ENCODE measurements at places on chromosomes 4 and X.

GRCh38 chr4:82623121-82623683 is 61.4 kb upstream of the TMEM150C start:
- no peak for DNase-seq

- no peak for DNase-seq
Observed at GRCh38 chr4:165175879-165176278, 31.5 kb upstream of the KLHL2 start.

GRCh38 chr4:88526221-88526815 is 2.7 kb upstream of the PYURF start:
- peak; percentile 18 for DNase-seq

GRCh38 chr4:77600521-77601451 is 4.8 kb upstream of the CXCL13 start:
- peak; percentile 43 for DNase-seq

DNA sequence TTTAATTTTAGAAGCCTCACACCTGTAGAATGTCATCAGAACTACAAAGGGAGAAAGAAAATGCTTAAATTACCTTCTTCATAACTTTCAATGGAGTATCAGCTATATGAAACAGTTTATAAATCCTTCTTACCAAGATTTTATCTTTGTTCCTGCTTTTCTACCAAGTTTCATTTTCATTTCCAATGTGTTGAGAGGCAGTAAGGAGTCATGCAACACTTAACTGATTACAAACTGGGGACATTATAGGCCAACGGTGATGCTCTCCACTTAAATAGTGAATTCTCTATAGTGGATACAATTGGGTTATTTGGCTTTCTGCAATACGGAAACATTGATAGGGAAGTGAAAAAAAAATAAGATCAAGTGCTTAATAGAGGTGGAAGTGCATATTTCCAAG is 145.2 kb upstream of the FTHL17 start:
- no peak for DNase-seq

GRCh38 chr4:5467111-5467510 is 241.2 kb downstream of the EVC2 start:
- no peak for DNase-seq

- DNase-seq, result no peak
Observed at GRCh38 chr4:81621490-81621889, 149.8 kb upstream of the RASGEF1B start.

- DNase-seq, result peak; percentile 42
Observed at GRCh38 chr4:37453281-37453998, 208.9 kb downstream of the NWD2 start.

GRCh38 chr4:3684546-3684945 is 81.6 kb upstream of the ADRA2C start:
- DNase-seq, result no peak

- no peak for DNase-seq
Observed at GRCh38 chr4:173519111-173520101, 10.6 kb downstream of the HAND2 start.

DNA sequence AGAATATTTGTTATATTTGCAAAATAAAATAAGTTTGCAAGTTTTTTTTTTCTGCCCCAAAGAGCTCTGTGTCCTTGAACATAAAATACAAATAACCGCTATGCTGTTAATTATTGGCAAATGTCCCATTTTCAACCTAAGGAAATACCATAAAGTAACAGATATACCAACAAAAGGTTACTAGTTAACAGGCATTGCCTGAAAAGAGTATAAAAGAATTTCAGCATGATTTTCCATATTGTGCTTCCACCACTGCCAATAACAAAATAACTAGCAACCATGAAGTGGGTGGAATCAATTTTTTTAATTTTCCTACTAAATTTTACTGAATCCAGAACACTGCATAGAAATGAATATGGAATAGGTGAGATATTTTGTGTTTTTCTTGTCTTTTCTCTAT is at the start of gene AFP:
AFP (plus strand) TSS at position 238 of the 400 bp plus-strand sequence; CDS start at position 280, 42 bp downstream.
- no peak for DNase-seq

DNA sequence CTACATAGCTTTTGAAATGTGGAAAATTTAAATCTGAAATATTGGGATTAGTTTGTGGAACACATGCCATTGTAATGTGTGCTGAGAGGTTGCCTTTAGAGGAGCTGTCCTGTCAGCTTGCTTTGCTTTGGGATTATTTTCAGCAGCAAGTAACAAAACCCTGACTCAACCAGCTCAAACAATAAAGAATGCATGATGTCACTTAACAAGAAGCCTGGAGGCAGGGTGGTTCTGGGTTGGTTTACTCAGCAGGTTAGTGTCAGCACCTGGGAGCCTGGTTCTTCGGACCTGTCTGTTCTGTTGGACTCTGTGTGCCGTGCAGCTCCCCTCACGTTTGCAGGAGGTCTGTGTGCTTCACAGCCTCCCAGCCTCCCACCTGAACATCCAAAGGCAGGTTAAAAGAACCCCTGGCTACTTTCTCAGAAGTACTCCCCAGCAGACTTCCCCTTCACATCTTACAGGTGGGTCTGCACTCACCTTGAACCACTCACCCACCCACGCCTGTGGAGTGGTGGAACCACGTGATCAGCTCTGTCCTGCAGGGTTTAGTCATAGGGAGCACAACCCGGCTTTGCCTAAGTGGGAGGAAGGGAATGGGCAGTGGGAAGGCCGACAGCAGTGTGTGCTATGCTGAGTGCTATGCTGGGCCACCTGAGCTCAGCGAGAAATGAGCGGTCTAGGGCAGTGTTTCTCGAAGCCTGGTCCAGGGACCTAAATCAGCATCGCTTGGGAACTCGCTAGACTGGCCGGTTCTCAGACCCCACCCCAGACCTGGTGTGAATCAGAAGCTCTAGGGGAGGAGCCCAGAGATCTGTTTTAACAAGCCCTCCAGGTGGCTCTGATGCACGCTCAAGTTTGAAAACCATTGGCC is 20.4 kb downstream of the TMEM131L start:
- DNase-seq, result peak; percentile 76

GRCh38 chrX:17056868-17057608 is 110.6 kb downstream of the REPS2 start:
- DNase-seq, result no peak

DNA sequence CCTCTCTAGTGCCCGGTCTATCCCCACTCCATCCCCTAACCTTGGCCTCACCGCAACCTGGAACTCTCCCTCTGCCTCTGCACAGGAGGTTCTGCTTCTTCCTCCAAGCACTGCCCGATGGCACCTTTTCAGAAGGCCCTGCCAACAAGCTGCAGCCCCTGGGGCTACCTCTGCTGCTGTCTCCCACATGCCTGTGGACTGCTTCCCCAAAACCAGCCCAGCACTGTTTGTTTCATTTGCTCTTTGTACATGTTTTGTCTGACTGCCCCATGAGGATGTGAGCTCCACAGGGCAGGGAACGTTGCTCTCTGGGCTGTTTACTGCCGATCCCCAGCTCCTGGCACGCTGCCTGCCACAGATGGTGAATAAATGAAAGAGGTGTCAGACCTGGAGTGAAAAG is 85.4 kb downstream of the INTS6L start:
- DNase-seq, result no peak

DNA sequence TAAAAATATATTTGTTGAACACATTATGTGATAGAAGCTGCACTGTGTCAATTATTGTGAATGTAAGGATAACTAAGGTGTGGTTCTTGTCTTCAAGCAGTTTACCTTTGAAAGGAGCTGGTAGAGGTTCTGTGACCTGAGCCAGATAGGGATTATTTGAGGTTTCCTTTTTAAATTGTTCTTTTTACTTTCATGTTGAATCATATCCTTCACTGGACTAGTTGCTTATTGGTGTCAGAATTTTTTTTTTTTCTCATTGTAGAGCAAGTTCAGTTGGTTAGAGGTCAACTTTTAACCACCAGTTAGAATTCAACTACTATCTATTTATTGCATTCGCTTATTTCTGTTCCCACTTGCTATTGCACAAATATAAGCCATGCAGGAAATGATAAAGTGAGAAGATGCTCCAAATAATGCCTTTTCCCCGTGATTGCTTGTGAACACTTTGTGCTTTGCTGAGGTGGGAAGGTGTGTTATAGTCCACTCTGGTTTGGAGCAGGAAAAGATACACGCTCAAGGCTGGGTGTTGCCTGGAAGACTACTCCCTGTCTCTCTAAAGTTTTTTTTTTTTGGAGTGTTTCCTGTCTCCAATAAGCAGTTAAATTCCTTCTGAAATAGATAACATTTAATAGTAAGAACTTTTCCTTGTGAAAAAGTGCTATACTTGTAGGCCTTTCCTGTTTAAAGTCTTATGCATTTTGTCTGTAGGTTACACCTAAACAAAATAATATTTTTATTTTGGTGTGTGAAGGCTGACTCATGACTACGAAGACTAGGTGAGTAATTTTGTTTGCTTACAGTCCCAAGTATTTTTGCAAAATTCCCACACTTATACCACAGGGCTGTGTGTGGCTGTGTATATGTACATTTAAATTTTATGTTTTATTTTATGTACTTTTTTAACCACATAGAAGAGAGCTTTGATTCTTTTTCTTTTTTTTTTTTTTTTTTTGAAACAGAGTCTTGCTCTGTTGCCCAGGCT is 83.8 kb upstream of the LCORL start:
- DNase-seq, result no peak

DNA sequence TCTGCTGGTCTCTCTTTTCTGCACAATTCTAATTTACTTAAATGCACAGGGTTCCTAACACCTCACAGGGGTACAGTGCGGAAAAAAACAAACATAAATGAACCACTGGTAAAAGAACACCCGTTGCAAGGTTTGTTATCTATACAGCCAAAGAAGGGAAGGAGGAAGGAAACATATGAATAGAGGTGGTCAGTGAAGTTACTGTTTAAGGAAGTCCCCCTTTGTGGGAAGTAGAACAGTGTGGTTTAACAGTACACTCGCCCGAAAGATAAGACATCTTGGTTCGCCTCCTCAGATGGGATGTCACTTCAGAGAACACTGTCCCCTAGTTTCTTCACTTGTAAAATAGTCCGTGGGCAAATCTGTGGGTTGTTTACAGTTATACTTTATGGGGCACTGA is 57.5 kb downstream of the TEC start:
- no peak for DNase-seq

GRCh38 chr4:127829014-127829413 is 46.9 kb downstream of the HSPA4L start:
- no peak for DNase-seq

DNA sequence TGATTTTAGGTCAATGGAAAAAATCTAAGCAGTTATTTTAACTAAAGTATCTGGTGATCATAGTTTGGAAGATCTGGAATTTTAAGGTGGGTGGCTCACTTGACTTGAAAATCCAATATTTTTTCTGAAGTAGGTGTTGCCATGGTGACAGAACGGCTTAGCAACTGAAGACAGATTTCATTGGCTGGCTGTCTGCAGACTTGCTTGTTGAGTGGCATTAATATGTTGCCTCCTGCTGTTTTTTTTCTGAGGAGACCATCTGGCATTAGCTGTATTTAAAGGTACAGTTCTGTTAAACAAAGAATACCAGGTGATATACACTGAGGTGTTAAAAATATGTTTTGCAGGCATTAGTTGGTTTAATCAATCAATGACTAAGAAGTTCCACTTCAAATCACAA is 19.8 kb downstream of the CPE start:
- DNase-seq, result peak; percentile 4

DNA sequence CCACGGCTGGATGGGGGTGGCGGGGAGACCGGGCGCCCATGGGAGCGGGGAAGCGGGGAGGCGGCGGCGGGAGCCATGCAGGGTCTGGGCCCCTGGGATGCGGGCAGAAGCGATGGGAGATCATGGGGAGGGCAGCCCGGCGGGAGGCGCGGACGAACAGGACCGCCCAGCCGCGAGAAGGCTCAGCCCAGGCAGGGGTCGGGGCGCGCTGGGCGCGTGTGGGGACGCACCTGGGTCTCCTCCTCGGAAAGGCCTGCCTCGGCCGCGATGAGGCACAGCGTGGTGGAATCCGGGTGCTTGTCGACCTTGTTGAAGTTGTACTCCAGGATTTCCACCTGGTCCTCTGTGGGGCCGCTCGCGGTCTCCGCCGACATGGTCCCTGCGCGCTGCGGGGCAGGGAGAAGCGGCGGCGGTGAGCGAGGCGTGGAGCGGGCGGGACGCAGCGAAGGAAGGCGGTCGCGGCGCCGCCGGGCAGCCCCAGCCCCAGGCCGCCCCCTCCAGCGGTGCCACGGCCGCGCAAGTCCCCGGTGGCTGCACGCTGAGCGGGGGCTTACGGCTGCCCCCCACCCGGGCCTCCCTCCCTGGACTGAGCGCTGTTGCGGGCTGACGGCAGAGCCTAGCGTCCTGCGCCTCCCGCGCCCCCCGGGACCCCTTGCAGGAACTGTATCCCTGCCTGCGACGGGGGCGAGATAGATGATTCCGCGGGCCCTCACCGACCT is 25.3 kb downstream of the HOPX start:
- no peak for DNase-seq

GRCh38 chr4:153426207-153426885 is 39.8 kb upstream of the TMEM131L start:
- DNase-seq, result no peak

DNA sequence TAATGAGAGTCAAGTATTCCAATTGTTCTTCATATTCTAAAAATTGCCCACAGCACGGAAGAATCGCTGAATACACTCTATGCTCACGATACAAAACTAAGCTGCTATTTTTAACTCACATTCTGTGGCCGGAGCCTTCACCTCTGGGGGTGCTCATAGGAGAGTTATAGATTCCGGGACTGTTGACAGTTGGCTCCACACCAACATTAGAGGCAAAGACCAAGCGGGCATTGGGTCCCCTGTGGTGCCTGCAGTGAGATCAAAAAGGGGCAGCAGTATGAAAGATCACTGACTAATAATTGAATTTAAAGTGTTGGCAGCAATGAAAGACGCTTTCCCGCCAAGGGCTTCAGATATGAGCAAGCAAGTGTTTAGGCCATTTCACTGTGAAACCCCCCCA is 146.0 kb downstream of the TMEM144 start:
- no peak for DNase-seq

GRCh38 chr4:167233685-167234315 is 494 bp downstream of the SPOCK3 start:
- no peak for DNase-seq

- no peak for DNase-seq
Observed at GRCh38 chr4:133929531-133930239, 271.9 kb downstream of the PABPC4L start.

DNA sequence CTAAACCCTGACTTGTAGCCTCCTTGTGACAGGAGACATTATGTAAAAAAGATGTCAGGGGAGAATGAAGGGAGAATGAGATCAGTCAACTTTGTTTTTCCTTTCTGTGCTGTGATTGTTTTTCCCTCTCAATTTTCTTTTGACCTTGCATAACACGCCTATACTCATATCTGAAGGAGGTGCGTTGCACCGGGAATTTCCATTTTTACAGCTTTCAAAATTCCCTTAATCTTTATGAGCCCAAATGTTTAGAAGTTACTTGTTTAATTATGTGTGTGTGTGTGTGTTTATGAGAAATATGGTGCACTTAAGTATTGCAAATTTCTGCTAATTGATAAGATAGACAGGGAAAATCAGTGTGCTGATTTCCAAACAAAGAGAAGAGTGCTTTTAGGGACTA is 21.6 kb downstream of the SYNPO2 start:
- no peak for DNase-seq

Data from ACHN (cell line).